ENCODE measurements at places on chromosomes 7 and 10.

DNA sequence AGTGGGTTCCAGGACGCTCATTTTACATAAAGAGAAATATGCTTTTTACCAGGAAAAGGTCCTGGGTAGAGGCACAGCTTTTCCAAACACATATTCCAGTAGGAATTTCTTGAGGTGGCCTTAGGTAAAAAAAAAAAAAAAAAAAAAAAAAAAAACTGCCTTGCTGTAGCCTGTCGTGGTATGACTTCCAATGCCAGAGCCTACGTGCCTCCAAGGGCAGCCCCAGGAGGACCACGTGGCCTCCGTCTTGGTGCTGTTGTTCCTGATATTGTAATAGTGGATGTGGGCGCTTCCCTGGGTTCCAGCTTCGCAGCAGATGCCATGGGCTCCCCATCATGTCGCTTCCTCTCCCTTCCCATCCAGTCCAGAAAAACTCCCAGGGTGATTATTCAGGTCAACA, 49.3 kb downstream of the PRKAG2 start:
- H3K4me1 ChIP-seq: no peaks in the 10 kb centered on the region
- no peak for DNase-seq
- no peaks in the 10 kb centered on the region for H3K36me3 ChIP-seq
- H3K27ac ChIP-seq: no peak overlapping the region

- no peak for DNase-seq
- no peak overlapping the region for H3K4me3 ChIP-seq
- no peaks in the 10 kb centered on the region for H3K27me3 ChIP-seq
- H3K36me3 ChIP-seq: no peaks in the 10 kb centered on the region
- no peaks in the 10 kb centered on the region for H3K4me1 ChIP-seq
Measured at GRCh38 chr10:113780681-113781250, 29.3 kb downstream of the PLEKHS1 start.

DNA sequence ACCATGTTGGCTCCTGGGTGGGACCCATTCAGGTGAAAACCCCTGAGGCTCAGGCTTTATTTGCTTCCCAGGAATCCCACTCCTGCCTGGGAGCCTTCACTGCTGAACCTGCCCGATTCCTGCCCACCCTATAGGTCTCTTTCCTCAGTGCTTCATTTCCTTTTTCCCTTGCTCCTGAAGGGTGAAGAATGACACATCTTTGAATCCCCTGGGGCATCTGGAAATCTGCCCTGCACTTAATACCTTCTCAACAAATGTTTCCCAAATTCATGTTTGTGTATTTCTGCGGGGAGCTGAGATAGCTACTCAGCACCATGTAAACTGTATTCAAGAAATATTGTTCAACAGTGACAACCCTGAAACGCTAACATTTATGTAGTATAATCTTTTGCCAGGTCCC, 10.3 kb upstream of the PCBD1 start:
- no peaks in the 10 kb centered on the region for H3K4me1 ChIP-seq
- H3K27ac ChIP-seq: no peak overlapping the region
- no peak overlapping the region for H3K4me3 ChIP-seq
- no peak for DNase-seq
- H3K36me3 ChIP-seq: no peaks in the 10 kb centered on the region

DNA sequence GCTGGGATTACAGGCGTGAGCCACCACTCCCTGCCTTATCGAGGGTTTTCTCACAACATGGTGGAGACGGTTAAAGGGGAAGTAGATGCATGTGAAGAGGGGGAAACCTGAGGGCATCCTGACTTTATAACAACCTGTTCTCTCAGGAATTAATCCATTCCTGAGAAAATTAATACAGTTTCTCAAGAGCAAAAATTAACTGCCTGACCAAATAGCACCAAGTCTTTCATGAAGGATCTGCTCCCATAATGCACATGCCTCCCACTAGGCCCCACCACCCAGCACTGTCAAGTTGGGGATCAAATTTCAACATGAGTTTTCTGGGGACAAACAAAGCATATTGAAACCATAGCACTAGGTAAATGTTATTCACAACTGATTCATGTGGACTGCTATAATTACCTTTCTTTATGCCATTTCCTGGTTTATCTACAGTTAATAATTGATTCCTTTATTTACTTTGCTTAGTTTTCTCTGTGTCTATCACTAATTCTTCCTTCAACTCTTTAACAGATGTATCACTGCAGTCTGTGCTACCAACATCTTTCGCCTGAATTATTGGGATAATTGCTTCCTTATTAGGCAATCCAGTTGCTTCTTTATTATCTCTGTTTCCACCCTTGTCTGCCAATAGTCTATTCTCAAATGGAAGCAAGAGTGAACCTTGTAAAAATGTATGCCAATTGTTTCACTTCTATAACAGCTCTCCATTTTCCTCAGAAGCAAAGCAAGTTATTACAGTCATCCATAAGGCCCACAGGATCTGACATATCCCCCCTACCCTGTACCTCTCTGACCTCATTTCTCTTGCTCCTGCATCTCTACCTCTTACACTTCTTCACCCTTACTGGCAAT, 12.9 kb upstream of the MICU1 start:
- H3K4me3 ChIP-seq: no peak overlapping the region
- DNase-seq: no peak
- H3K36me3 ChIP-seq: no peaks in the 10 kb centered on the region
- H3K27ac ChIP-seq: no peak overlapping the region

DNA sequence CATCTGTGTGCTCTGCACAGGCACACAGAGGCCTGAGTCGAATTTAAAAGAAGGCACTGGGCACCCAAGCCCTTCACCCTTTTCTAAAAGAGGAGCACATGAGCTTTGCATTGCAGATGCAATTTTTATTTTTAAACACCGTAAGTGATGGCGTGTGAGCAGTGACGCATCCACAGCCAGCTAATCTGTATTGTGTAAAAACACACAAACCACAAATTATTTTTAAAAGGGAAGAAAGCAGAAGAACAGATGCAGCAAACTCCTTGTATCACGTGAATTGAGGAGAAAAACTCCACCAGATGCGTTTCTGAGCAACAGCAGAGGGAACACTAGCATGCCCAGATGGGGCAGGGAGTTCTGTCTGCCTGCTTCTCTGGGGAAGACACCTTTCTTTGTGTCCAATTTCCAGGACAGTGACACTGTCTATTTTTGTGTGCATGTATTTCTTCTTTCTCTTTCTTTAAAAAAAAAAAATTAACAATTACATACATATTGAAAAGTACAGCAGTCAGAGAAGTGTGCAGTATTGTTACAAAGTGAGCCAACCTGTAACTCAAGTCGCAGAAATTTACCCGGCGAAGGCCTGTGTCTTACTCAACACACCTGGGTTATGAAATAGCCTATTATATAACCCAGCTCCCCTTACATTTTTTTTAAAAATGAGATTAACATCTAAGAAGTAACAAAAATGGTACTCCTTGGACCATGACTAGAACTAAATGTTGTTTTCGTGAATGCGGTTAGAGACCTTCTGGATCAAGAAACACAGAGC, 39.2 kb downstream of the EEPD1 start:
- no peak overlapping the region for H3K27ac ChIP-seq
- no peaks in the 10 kb centered on the region for H3K36me3 ChIP-seq
- H3K4me1 ChIP-seq: no peaks in the 10 kb centered on the region
- H3K27me3 ChIP-seq: no peaks in the 10 kb centered on the region
- DNase-seq: peak; percentile 25

- H3K4me3 ChIP-seq: no peak overlapping the region
- H3K4me1 ChIP-seq: peaks cover 3% of the 10 kb centered on the region
- peak; percentile 12 for DNase-seq
- H3K27me3 ChIP-seq: no peaks in the 10 kb centered on the region
Measured at GRCh38 chr10:7457478-7458316, 46.9 kb upstream of the SFMBT2 start.

DNA sequence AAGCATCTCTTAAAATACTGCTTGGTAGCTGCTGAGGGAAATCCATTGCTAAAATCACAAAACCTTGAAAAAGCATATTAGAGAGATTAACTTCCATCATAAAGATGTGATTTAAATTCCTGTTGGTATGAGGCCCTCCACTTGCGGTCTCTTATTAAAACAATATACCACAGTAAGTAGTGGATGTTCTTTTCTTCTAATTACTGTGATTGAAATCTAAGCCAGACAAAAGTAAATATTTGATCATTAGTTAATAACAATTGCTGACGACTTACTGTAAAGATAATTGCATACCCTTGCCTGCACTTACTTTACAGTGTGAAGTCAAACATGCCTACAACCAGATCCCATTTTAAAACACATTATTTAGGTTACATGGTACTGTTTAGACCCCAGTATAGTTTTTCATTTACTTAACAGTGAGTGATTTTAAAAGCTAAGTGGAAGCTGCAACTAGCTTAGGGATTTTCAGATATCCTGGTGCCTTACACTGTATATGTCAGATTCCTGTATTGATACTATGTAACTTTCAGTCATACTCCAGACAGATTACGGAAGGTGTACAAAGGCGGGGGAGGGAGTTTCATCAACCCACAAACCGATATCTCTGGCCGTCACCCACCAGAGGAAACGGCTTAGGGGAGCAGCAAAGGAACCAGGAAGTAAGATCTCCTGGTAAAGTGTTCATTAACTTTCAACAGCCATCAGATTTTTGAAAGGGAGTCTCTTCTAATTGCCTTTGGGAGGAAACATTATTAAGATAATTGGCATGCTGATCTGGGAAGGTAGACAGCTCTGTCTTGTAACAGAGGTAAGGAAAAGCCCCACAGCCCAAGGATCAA, 986 bp downstream of the NRP1 start:
- peak overlapping the region; percentile 95 for H3K4me3 ChIP-seq
- peak overlapping the region; percentile 93 for H3K27ac ChIP-seq
- H3K36me3 ChIP-seq: peaks cover 3% of the 10 kb centered on the region
- peaks cover 9% of the 10 kb centered on the region for H3K4me1 ChIP-seq
- H3K27me3 ChIP-seq: no peaks in the 10 kb centered on the region

DNA sequence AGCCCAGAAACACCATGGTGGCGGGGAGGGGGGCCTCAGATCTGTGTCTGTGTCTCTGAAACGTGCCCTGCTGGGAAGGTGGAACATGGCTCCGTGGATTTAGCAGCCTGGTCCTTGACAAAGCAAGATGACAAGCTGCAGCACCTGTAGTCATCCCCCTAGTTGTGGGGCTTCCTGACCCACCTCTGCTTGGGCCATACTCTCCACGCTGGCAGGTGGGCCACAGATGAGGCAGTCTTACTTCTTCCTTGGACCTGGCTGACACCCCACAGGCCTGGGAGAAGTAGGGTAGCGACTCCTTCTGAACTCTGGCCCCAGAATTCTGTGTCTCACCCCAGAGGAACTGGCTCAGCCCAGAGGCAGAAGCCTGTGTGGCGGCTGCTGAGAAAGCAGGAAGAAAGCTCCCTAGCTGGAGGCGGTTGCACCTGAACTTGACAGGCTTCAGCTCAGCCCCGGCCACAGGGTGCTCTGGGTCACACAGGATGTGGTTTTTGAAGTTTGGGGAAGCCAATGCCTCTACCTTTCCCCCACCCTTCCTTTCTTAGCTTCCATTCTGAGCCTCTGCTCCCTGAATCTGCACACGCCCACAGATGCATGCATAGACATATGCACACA, 113.9 kb downstream of the ABLIM1 start:
- no peak overlapping the region for H3K27ac ChIP-seq
- DNase-seq: no peak
- peaks cover 3% of the 10 kb centered on the region for H3K36me3 ChIP-seq
- H3K4me3 ChIP-seq: no peak overlapping the region

DNA sequence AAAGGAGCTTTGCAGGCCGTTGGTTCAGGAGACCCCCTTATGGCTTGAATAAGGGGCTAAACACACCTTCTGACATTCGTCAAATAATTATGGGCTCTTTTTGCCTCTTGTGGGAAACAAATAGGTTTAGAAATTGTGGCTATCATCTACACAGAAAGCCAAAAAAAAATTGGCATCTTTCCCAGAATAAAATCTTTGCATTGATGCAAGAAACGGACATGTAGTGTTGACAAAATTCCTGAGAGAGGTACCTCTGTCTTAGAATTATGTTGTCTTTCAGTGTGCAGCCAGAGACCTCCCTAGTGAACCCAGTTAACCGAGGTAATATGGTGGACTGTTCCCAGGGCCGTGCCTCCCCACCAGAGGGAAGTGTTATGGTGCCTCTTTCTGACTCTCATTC, 283.9 kb downstream of the SDHAF3 start:
- no peaks in the 10 kb centered on the region for H3K36me3 ChIP-seq
- H3K4me3 ChIP-seq: no peak overlapping the region
- H3K27me3 ChIP-seq: no peaks in the 10 kb centered on the region
- no peak overlapping the region for H3K27ac ChIP-seq
- no peaks in the 10 kb centered on the region for H3K4me1 ChIP-seq

GRCh38 chr7:37833818-37834146, 14.6 kb upstream of the NME8 start:
- peaks cover 3% of the 10 kb centered on the region for H3K4me1 ChIP-seq
- no peak for DNase-seq
- no peaks in the 10 kb centered on the region for H3K27me3 ChIP-seq
- no peaks in the 10 kb centered on the region for H3K36me3 ChIP-seq
- H3K4me3 ChIP-seq: no peak overlapping the region
- H3K27ac ChIP-seq: no peak overlapping the region

DNA sequence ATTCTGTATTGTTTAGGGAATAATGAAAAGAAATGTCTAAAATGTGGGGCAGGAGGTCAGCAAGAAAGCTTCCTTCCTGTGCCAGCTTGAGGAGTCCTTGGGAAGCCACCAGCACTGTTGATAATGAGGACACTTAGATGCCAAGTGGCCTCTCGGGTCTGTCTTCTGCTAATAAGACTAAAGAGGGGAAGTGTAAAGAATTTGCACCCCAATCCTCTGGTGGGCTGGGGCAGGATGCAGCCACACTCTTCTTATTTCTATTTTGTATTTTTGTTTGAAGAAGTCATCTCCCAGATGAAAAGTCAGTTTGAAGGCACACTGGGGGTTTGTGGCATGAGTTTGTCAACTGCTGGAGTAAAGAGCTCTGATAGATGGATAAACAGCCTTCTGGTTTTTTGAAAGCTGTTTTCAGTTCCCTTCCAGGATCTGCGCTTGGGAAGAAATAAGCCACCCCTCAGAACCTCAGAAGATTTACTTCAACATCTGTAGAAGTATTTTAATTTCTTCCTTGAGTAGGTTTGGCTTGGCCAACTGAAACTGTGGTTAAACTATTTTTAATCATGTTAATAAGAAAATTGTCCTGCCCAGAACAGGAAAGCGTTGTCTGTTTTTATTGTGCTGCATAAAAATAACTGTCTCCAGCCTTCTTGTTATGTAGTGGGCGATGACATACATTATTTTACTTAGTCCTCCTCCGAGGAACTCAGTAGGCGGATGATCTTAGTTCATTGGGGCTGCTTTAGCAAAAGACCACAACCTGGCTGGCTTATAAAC, 128.8 kb upstream of the GPR26 start:
- H3K4me3 ChIP-seq: no peak overlapping the region
- H3K4me1 ChIP-seq: no peaks in the 10 kb centered on the region
- H3K27ac ChIP-seq: no peak overlapping the region

- no peaks in the 10 kb centered on the region for H3K4me1 ChIP-seq
- no peak for DNase-seq
- no peak overlapping the region for H3K4me3 ChIP-seq
- no peaks in the 10 kb centered on the region for H3K27me3 ChIP-seq
- H3K36me3 ChIP-seq: no peaks in the 10 kb centered on the region
Measured at GRCh38 chr10:51667678-51668335, 31.6 kb downstream of the CSTF2T start.

- DNase-seq: no peak
- H3K4me3 ChIP-seq: no peak overlapping the region
- H3K36me3 ChIP-seq: no peaks in the 10 kb centered on the region
- H3K4me1 ChIP-seq: no peaks in the 10 kb centered on the region
- H3K27me3 ChIP-seq: no peaks in the 10 kb centered on the region
Measured at GRCh38 chr7:73353243-73353642, 25.3 kb downstream of the FKBP6 start.

- DNase-seq: no peak
- no peak overlapping the region for H3K4me3 ChIP-seq
- H3K27me3 ChIP-seq: no peaks in the 10 kb centered on the region
Measured at GRCh38 chr10:63013755-63014154, 119.4 kb upstream of the NRBF2 start.

Measured in trophoblast cell (in vitro differentiated cells and primary cell).